A673 (cell line): ENCODE measurements at places on chromosomes 6 and 20. TPM values are rescaled to one million over a fixed set of nuclear protein-coding genes. Genes with fewer than 3 reads are reported as not detected.

The TRIM15 gene
- total RNA-seq = not detected in 2 replicates

The PGC gene
- total RNA-seq = not detected in 2 replicates

The PRDM13 gene
- total RNA-seq = 0.58 and 1.2 TPM in 2 replicates

DNA sequence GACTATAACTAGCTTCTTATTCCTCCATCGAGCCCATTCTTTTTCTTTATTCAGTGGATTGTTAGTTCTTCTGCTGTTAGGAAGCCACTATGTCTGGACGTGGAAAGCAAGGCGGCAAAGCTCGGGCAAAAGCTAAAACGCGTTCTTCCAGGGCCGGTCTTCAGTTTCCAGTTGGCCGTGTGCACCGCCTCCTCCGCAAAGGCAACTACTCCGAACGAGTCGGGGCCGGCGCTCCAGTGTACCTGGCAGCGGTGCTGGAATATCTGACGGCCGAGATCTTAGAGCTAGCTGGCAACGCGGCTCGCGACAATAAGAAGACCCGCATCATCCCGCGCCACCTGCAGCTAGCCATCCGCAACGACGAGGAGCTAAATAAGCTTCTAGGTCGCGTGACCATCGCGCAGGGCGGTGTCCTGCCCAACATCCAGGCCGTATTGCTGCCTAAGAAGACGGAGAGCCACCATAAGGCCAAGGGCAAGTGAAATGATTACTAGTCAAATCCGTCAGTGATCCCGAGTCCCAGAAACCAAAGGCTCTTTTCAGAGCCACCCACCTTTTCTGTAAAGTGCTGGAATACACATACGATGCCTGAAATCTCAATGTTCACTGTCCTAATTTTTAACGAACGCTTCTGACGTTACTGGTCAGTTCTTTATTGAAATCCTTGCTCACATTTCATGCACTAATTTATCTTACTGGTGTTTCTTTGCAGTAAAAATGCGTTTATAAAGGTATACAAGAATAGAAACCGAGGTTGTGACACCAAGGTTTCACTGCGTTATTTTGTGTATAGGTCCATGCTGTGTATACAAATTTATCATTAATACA, 129.9 kb downstream of the HFE start:
- H3K36me3 ChIP-seq = no peaks in the 10 kb centered on the region
- no peak for DNase-seq

DNA sequence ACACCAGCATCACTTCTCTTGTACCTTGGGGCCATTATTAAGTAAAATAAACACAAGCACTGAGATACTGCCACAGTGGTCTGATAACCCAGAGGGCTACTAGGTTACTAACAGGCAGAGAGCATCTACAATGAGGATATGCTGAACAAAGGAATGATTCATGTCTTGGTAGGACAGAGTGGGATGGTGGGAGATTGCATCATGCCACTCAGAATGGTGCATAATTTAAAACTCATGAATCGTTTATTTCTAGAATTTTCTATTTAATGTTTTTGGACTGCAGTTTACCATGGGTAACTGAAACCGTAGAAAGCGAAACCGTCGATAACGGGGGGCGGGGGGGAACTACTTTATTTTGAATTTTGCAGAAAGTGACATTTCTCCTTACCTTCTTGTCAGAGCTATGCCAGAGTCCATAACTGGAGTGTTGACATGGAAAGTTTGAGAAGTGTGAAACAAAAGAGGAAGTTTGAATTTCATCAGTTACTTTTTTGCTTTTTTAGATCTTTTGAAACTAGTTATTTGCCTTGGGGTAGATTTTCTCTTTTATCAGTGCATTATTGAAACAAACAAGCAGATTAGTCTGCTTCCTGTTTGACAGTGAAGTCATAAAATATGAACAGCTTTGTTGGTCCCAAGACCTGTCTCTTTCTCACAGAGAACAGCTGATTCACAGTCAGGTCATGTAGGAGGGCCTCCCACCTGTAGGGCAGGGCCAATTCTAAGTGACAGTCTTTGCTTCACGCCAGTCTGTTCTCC, 124.9 kb downstream of the KLHL32 start:
- DNase-seq = peak; percentile 21
- peaks cover 9% of the 10 kb centered on the region for H3K4me1 ChIP-seq
- no peak overlapping the region for H3K4me3 ChIP-seq
- H3K36me3 ChIP-seq = no peaks in the 10 kb centered on the region

DNA sequence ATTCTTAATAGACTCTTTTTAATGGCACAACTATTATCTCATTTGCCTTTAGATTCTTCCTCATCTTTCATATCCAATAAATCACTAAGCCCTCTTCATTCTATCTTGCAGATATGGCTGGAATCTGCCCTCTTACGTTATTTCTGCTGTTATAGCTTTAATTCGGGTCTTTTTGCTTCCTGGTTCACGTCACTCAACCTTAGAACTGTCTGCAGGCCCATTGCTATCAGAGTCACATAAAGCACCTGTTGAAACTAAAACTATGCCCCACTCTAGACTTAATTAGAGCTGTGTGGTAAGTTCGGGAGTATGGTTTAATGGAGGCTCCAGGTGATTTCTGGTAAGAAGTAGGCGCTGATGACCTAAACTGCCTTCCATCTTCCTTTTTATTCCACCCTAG, 988 bp downstream of the QRSL1 start:
- H3K36me3 ChIP-seq = no peaks in the 10 kb centered on the region
- H3K27me3 ChIP-seq = no peaks in the 10 kb centered on the region
- no peak for DNase-seq
- peak overlapping the region; percentile 86 for H3K27ac ChIP-seq

- DNase-seq = no peak
- no peak overlapping the region for H3K4me3 ChIP-seq
- no peaks in the 10 kb centered on the region for H3K36me3 ChIP-seq
- no peak overlapping the region for H3K27ac ChIP-seq
- no peaks in the 10 kb centered on the region for H3K4me1 ChIP-seq
Measured at GRCh38 chr20:58807801-58808200, 42.9 kb downstream of the GNAS-AS1 start.

DNA sequence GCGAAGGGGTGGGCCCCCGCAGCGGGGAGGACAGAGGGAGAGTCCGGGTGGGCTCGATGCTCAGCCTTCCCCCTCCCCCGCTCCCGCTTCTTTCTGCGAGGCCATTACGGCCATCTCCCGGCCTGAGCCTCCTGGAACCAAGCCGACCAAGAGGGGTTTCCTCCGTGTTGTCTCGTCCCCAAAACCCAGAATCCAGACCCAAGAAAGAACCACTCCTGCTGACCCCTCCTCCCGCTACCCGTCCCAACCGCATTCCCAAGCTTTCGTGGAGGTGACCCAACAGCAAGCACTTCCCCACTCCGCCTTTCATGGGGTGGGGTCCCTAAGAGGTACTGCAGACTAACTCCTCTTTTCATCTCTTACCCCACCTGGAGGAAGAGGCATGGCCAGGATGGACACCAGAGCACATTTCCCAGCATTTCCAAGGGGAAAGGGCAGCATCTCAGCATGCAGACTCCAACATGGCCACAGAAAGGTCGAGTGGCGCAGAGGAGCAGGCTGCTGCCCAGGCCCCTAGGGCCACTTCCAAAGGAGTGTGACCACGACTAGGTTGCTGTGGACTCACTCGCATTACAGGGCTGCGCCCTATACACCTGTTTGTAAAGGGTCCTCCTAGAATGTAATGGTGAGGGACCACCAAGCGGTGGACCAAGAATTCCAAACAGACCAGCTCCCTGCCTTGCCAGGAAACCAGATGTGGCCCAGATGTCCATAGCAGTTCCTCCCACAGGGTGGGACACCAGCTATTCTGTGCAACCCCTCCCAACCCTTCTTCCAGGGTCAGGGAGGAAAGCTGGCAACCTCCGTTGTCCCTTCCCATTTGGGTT, 53.4 kb downstream of the MRPL14 start:
- peaks cover 44% of the 10 kb centered on the region for H3K4me1 ChIP-seq
- no peaks in the 10 kb centered on the region for H3K36me3 ChIP-seq
- peak overlapping the region; percentile 78 for H3K27ac ChIP-seq
- H3K4me3 ChIP-seq = peak overlapping the region; percentile 39

DNA sequence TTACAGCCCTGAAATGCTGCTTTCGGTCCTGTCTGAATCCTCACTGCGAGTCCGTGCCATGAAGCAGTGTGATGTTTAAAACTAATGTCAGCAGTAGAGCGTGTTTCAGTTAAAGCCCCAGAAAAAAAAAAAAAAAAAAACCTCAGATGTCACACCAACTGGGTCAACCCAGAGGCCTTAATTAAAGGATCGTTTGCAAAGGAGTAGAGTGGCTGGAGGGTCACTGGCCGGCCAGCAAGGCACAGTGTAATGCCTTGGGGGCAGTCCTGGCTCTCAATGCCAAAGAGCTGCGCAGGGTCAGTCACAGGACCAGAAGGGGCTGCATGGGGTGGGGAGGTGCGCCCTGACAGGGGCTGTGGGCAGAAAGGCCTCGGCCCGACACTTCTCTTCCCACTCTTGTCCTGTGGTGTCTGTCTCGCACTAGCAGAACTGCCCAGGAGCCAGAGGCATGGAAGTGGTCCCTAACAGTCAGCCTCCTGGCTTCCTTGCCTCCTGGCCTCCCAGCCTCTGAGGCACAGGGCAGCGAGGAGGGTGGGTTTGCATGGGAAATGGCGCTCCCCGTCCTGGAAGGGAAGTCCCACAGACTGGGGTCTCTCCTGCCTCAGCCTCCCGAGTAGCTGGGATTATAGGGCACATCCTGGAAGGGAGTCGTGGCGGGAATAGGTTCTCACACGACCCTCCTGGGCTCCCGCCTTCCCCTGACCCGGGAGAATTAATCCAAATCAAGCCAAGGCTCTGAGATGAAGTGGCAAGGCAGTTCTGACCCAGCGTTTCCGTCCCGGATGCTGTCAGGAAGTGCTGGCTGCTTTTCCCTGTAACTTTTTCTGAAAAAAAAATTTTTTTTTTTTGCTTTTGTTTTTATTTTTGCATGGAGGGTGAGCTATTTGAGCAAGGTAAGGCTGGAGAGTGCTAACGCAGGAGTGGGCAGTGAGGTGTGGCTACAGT, 53.7 kb upstream of the MPC1 start:
- H3K27ac ChIP-seq = no peak overlapping the region
- peaks cover 4% of the 10 kb centered on the region for H3K4me1 ChIP-seq
- H3K36me3 ChIP-seq = no peaks in the 10 kb centered on the region
- H3K4me3 ChIP-seq = no peak overlapping the region
- no peak for DNase-seq

GRCh38 chr6:33848484-33848883, 44.7 kb upstream of the MLN start:
- no peak overlapping the region for H3K4me3 ChIP-seq
- no peaks in the 10 kb centered on the region for H3K36me3 ChIP-seq
- no peaks in the 10 kb centered on the region for H3K27me3 ChIP-seq
- no peaks in the 10 kb centered on the region for H3K4me1 ChIP-seq

DNA sequence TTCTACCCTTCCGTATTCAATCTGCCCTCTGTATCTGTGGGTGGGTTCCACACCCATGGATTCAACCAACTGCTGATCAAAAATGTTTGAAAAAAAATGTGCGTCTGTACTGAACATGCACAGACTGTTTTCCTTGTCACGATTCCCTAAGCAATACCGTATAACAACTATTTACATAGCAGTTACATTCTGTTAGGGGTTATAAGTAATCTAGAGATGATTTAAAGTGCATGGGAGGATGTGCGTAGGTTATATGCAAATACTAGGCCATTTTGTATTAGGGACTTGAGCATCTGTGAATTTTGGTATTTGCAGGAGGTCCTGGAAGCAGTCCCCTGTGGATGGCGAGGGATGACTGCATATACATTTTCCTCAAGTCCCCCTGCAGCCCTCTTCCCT, 486.9 kb downstream of the PREX1 start:
- no peak for DNase-seq
- H3K4me1 ChIP-seq = no peaks in the 10 kb centered on the region
- H3K36me3 ChIP-seq = no peaks in the 10 kb centered on the region

GRCh38 chr6:28134015-28134414, 7.7 kb upstream of the ZKSCAN8 start:
- H3K4me3 ChIP-seq = no peak overlapping the region
- peak; percentile 75 for DNase-seq
- H3K4me1 ChIP-seq = peaks cover 18% of the 10 kb centered on the region
- peaks cover 28% of the 10 kb centered on the region for H3K36me3 ChIP-seq
- H3K27me3 ChIP-seq = no peaks in the 10 kb centered on the region
- H3K27ac ChIP-seq = no peak overlapping the region

GRCh38 chr20:35135867-35136586, 11.1 kb downstream of the EDEM2 start:
- DNase-seq = no peak
- H3K27ac ChIP-seq = no peak overlapping the region
- H3K27me3 ChIP-seq = no peaks in the 10 kb centered on the region
- H3K36me3 ChIP-seq = peaks cover 8% of the 10 kb centered on the region
- H3K4me3 ChIP-seq = no peak overlapping the region
